ENCODE measurements at places on chromosomes 13 and 19. TPM values are rescaled to one million over a fixed set of nuclear protein-coding genes. Genes with fewer than 3 reads are reported as not detected.

KLK11 gene
- not detected for polyA plus RNA-seq

PSPN gene
- 0.90 TPM for polyA plus RNA-seq

DNA sequence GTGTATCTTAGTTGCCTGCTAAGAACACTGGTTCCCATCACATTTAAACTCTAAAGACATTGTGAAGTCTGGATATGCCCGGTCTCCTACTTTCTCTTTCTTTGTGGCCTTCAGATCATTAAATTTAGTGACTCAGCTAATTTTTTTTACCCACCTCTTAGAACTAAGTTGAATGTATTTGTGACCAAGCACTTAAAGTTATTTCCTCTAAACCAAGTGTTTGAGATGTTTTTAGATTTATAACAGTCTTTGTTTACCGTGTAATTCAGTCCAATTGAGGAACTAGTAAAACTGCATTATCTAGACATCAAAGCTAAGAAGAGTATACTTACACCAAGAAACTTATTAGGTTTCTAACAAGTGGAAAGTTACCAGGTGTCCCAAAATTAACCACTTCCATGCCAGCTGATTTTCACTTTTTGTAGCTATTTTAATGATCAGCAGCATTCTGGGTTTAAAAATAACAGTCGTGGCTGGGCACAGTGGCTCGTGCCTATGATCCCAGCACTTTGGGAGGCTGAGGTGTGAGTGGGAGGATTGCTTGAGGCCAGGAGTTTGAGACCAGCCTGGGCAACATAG is 53.1 kb downstream of the ARHGAP35 start:
- DNase-seq = peak; percentile 31

ZNF575 gene
- 1.6 TPM for polyA plus RNA-seq

IGFL3 gene
- polyA plus RNA-seq = not detected

ATCAY gene
- polyA plus RNA-seq = not detected

KLF16 gene
- 0.42 TPM for polyA plus RNA-seq

DNA sequence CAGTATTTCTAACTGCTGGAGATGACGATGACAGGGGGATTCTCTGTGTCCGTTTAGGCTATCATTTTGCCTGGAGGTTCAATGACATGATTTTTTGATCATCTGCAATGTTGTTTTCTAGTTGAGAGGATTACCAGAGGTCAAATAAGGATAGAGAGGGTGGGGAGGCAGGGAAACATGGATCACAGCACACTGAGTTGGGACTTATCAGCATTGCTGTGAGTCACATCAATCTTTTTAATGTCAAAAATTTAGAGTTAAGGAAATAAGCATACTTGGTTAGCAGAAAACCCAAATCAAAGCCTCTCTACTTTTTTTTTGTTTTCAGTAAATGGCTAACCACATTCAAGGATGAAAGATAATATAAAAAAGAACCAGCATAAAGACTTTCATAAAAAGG is 43.0 kb upstream of the CSNK1A1L start:
- no peak for DNase-seq

GRCh38 chr19:30676990-30677679 is 305.0 kb downstream of the ZNF536 start:
- DNase-seq = no peak

TRAPPC6A gene
- polyA plus RNA-seq = 179 TPM

ZNF808 gene
- polyA plus RNA-seq = 7.3 TPM

ZNF628 gene
- polyA plus RNA-seq = 0.08 TPM

CD70 gene
- 10.0 TPM for polyA plus RNA-seq

DNA sequence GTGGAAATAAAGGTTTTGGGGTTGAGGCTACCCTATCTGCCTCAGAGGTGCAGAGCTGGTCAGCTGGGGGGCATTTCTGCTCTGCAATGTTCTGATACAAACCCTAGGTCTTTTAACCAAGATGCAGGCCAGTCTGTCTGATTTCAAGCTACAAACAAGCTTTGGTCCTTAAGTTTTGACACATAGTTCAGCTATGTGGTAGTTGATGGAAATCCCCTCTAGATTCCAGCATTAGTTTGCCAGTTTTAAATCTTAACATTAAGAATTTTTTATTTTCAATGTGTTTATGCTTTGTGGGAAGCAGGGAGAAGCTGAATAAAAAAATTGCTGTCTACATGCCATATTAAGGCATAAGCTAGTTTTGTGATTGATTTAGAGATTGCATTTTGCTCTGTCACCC is 225.7 kb downstream of the LMO7 start:
- DNase-seq = no peak

KCNN1 gene
- not detected for polyA plus RNA-seq

CERS4 gene
- polyA plus RNA-seq = 10.2 TPM

TNNT1 gene
- polyA plus RNA-seq = not detected

- DNase-seq = no peak
These were observed 520 bp downstream of the ZNF600 start for GRCh38 chr19:52786078-52786463.

ZSCAN4 gene
- not detected for polyA plus RNA-seq

- no peak for DNase-seq
These were observed 22.3 kb downstream of the SETDB2 start for GRCh38 chr13:49466292-49466838.

- no peak for DNase-seq
These were observed 15.0 kb downstream of the ZNF114 start for GRCh38 chr19:48284896-48285295.

ZNF560 gene
- polyA plus RNA-seq = not detected

SIGLEC5 gene
- polyA plus RNA-seq = not detected

PCDH17 gene
- not detected for polyA plus RNA-seq

LPAR6 gene
- 85.6 TPM for polyA plus RNA-seq

DNA sequence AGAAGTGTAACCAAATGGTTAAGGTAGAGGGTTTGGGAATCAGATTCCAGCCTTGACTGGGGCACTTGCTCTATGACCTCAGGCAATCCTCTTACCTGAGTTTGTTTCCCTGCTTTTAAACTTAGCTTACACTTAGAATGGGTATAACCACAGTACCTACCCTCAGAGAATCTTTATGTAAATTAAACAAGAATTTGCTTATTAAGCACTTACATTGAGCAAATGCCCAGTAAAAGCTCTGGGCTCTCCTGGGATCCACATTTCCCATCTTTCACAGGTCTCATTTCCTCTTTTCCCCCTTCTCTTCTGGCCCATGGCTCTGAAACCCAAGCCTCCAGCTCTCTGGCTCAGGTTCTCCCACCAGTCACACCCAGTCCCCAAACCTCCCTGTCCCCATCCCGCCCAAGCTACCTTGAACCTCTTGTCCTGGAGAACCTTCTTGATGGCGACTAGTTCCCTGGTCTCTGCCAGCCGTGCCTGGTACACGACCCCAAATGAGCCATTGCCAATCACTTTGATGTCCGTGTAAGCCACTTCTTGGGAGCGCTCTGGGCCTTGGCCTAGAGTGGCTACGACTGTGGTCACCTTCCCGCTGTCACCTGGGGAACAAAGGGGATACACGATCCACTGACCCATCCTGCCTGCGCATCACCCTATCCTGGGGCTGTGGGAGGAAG is 2.7 kb downstream of the GSK3A start:
- DNase-seq = no peak

HCN2 gene
- not detected for polyA plus RNA-seq

SERP2 gene
- polyA plus RNA-seq = 2.0 TPM

DNA sequence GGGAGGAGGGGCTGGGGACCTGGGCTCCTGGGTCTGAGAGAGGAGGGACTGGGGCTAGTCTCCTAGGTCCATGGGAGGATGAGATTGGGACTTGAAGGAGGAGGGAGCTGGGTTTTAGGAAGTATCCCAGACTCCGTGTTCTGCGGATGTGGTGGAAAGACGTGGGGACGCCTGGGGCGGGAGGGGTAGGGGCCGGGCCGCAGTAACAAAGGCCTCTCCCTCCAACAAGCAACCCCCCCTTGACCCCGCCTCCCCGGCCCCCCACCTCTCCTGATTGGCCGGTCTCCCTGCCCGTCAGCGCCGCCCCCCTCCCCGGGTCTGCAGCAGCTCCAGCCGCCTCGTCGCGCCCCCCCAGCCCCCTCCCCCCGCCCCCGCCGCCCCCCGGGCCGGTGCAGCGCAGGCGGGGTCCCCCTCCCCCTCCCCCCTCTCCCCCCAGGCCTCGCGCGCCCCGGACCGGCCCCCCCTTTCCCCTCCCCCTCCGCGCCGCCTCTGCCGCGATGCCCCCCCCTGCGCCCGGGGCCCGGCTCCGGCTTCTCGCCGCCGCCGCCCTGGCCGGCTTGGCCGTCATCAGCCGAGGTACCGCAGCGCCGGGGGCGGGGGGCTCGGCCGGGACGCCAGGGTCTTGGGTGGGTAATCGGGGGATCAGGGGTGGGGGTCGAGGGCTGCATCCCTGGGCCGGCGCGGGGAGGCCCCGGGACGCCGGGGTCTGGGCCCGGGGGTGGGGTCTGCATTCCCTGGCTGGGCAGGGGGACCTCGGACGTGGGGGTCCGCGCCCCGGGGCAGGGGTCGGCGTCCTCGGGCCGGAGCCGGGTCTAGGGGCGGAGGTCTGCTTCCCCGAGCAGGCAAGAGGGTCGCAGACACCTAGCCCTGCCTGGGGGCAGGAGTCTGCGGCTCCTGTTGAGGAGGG is at the start of gene IGLON5:
Gene IGLON5, plus strand, starts transcription at position 294 of the 907 bp plus-strand sequence. Its CDS starts 204 bp downstream, at position 498.
- DNase-seq = no peak

GRCh38 chr19:47013041-47013517 is 6.6 kb upstream of the NPAS1 start:
- DNase-seq = peak; percentile 56

GRCh38 chr19:47111006-47111621 is 2.5 kb downstream of the ZC3H4 start:
- DNase-seq = peak; percentile 40

DNA sequence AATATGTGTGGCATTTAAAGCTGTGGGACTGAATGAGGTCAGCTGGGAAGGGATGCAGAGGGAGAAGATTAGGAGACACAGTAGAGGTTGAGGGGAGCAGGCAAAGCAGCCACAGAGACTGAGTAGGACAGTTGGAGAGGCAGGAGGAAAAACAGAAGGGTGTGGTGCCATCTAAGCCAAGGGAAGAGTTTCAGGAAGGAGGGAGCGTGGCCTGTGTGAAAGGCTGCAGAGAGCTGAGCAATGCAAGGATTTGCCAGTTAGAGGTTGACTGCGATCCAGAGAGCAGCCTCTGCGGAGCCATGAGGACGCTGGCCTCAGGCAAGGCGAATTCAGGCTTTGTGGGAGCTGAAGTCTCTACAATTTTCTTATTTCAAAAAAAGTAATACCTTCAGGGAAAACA is 28.9 kb downstream of the SOX21 start:
- no peak for DNase-seq

- DNase-seq = no peak
These were observed 12.6 kb upstream of the GNA15 start for GRCh38 chr19:3123088-3123721.

GRCh38 chr13:57799624-57800023 is 168.1 kb downstream of the PCDH17 start:
- no peak for DNase-seq
